Activated T-helper 17 cell treated with anti-CD3 and anti-CD28 coated beads, Interleukin-2, amount 50 U/mL, for 72 hours (primary cell): ENCODE measurements at places on chromosomes 5 and 9. TPM values are rescaled to one million over a fixed set of nuclear protein-coding genes. Genes with fewer than 3 reads are reported as not detected.

DNA sequence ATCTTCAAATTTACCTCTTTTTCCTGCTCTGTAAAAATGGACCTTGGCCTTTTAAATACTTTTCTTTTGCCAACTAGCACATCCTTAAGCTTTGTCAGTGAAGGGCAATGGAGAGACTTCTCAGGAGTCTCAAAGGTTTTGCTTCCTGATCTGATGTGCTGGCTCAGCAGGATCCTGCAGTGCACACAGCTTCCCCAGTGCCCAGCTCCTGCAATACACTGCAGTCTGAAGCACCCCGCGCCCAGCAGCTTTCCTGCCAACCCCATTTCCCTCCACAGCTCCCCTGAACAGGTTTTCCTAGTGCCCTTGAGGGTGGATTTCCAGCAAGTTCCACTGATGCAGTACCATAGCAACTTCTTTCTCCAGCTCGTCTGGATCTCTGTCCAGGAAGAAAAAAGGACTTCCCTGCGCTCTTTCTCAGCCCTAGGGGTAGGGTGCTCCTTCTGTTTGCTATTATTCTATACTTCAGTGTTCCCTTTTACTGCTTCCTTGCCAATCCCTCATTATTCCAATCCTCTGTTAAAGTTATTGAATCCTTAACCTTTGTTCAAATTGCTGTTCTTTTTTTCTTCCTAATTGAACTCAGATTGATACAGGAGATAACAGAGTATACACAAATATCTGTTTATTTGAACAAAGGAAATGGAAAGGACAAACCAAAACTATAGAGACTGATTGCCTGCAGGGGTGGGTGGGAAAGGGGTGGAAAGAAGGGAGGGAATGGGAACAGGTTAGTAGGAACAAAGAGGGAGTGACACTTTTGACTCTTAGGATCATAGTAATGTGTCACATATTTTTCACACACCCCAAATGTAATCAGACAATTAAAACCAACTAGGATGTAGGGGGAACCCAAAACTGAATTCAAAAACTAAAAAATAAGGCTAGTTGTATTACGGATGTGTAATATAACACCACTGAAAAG lies 8.5 kb downstream of the SNAPC3 start:
- ATAC-seq, result no peak

GRCh38 chr9:14277244-14277643 lies 36.7 kb downstream of the NFIB start:
- ATAC-seq, result no peak

DNA sequence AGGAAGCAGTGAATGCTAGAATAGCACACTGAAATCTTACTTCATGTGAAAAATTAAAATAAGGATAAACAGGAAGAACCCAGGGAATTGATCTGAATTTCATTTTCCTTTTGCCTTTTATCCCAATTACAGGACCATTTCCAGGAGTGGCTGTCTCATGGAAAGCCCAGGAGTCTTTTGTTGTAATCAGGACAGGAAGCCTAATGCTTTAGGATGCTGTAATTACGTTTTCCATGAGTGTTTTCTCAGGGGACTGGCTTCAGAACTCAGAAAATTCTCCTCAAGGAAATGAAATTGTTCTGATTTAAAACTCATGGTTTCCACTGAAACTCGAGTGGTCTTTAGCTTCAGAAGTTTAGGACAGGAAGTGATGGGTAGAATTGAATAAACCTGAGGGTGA lies 56.6 kb upstream of the CAMK4 start:
- ATAC-seq, result no peak

GRCh38 chr9:129579294-129579693 lies 41.6 kb downstream of the C9orf50 start:
- no peak for ATAC-seq

- ATAC-seq, result no peak
Observed at GRCh38 chr5:95786821-95787418, 35.6 kb downstream of the GLRX start.

- ATAC-seq, result no peak
Observed at GRCh38 chr5:160477266-160477970, 55.8 kb downstream of the PTTG1 start.

DNA sequence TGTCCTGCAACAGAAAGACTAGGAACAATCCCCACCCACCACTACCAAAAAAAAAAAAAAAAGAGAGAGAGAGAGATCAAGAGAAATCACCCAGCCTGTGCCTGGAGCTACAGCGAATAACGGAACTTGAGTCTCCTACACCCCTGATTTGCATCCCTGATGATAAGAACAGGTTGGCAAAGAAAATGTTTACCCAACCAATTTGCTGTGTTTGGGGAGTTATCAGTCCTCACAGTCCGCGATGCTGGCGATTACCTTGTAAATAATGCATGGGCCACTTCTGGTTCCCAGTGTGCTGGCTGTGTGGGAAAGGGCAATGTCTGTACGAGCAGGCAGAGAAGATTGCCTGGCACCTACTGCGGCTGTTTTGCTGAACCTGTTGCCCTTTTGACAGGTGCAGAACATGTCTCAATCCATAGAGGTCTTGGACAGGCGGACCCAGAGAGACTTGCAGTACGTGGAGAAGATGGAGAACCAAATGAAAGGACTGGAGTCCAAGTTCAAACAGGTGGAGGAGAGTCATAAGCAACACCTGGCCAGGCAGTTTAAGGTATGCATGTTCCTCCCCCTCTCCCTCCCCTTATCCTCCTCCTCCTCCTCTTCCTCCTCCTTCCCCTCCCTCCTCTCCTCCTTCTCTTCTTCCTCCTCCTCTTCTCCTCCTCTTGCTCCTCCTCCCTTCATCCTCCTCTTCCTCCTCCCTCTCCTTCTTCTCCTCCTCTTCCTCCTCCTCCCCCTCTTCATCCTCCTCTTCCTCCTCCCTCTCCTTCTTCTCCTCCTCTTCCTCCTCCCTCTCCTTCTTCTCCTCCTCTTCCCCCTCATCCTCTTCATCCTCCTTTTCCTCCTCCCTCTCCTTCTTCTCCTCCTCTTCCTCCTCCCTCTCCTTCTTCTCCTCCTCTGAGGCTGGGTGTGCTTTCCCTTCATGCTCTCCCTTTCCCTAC lies 8.3 kb downstream of the OLFM1 start:
- no peak for ATAC-seq

DNA sequence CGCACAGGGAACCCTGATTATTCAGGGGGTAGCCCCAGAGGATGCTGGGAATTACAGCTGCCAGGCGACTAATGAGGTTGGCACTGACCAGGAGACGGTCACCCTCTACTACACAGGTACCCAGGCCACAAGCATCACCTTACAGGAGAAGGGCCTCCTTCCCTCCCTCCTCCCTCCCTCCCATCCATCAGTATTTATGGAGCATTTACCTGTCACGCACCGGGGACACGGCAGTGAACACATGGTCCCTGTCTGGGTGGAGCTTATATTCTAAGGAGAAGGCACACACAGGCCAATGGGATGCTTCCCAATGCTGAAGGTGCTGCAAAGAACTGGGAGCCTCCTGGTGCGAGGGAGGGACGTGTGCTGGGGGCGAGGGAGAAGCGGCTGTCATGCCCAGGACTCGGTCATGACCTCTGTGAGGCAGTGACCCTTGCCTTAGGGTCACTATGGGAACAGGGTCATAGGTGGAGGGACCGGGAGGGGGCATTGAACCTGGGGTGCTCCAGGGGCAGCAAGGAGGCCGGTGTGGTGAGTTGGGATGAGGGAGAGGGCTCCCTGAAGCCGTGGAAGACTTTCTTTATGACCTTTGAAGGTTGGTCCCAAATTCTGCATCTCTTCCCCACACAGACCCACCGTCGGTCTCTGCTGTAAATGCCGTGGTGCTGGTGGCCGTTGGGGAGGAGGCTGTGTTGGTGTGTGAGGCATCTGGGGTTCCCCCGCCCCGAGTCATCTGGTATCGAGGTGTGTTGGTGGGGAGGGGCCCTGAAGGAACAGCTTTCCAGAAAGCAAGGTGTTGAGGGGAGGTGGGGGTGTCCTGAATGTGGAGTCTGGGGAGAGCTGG lies 41.5 kb downstream of the HMCN2 start:
- peak; percentile 24 for ATAC-seq

DNA sequence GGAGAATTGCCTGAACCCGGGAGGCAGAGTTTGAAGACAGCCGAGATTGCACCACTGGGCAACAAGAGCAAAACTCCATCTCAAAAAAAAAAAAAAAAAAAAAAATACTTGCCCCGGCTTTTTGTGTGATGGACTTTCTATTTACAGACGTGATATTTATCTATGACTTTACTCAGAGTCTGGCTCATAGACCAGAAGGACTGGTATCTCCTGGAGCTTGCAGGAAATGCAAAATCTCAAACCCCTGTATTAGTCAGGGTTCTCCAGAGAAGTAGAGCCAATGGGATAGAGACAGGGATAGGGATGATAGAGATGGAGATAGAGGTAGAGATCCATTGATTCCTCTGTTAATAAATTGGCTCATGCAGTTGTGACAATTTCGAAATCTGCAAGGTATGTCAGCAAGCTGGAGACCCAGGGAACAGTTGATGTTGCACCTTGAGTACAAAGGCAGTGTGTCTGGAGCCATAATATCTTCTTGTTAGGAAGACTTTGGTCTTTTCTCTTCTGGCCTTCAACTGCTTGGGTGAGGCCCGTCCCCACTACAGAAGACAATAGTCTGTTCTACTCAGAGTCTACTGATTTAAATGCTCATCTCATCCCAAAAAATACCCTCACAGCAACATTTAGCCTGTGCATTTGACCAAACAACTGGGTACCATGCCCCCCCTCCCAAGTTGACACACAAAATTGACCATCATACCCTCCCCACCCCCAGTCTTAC lies 195.4 kb upstream of the MSX2 start:
- ATAC-seq, result no peak

- ATAC-seq, result no peak
Observed at GRCh38 chr9:119289740-119290433, 79.3 kb downstream of the BRINP1 start.

DNA sequence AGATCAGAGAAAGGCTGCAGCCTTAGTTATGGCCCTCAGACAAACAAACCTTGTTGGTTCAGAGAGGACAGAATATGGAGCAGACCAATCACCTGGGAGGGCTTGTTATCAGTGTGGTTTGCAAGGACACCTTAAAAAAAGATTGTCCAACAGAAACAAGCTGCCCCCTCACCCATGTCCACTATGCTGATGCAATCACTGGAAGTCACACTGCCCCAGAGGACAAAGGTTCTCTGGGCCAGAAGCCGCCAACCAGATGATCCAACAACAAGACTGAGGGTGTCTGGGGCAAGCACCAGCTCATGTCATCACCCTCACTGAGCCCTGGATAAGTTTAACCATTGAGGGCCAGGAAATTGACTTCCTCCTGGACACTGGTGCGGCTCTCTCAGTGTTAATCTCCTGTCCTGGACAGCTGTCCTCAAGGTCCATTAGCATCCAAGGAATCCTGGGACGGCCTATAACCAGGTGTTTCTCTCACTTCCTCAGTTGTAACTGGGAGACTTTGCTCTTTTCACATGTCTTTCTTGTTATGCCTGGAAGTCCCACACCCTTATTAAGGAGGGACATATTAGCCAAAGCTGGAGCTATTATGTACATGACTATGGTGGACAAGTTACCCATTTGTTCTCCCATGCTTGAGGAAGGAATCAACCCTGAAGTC lies 36.9 kb upstream of the TBCA start:
- ATAC-seq, result no peak

- no peak for ATAC-seq
Observed at GRCh38 chr9:77798140-77798539, 150.0 kb upstream of the GNA14 start.

DNA sequence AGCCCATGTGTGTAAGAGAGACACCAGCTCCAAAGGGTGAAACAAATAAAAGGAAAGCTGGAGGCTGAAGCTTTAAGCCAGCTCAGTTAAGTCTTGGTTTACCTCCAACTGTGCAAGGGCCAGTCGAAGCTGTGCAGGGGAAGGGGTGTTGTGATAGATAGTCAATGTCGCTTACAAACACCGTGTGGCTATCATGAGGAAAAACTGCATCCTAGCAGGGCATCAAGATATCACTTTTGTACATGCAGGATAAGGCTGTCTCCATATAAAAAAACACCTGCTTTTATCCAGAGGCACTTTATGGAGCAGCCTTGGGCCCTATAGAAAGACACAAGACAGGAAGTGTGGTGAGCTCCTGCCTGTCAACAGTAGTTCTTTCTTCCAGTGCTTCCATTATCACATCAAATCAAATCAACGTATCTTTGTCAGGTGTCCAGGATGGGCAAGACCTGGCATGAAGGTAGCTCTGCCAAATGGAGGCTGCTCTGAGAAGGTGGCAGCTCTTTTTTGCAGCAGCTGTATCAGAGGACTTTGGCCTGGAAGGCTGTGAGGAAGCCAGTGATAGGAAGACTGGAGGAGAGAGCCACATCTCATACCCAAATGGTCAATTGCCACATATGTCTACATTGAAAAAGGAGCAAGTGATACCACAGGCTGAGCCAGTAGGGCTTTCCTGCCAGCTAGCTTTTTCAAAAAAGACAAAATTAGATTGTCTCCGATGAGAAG lies 29.3 kb upstream of the SELENOP start:
- no peak for ATAC-seq

DNA sequence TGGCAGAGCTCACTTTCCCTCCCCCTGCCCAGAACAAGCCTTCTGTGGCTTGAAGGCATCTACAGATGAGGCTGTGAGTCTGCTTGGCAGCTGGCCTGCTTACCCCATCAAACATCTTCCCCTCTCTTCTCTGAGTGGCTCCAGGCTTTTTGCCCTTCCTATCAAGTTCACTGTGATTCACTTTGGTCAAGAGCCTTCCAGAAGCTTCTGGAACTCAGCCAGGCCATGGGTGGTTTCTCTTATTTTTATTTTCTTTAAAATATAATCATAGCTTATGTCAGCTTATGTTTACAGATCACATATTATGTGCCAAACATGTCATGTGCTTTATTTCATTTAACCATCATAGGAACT lies 267.0 kb downstream of the SEC61B start:
- ATAC-seq, result no peak

DNA sequence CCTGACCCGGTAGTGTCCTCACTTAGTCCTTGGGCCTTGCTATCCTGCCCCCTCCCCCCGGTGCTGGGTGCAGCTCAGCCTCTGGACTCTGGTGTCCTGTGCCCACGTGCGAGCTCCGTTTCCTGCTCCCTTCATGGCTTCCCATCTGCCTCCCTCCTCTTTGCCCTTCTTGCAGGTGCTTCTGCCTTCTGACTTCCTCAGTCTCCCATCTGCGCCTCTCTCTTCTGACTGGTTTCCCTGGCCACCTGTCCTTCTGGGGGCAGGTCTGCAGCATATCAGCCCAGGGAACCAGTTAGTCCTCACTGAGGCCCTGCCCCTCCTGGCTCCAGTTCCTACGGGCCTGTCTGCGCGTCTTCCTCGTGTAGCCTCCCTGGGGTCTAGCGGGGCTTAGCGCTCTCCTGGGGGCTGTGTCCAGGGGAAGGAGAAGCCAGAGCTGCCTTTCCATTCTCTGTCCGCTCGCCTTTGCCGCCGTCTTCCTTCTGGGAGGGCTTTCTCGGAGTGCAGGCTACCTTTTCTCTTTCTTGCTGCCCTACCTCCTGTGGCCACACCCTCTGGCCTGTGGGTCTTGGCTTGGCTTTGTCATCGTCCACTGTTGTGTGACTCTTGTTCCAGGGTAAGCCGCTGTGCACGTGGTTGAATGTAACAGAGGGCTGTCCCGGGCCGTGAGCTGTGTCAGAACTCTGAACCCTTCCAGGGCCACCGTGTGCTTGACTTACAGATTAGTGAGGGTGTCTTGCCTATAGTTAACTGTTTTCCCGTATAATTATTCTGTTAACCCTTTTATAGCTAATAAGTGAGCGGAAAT lies 51.8 kb downstream of the EHMT1 start:
- no peak for ATAC-seq

GRCh38 chr9:124657516-124657915 lies 113.6 kb downstream of the NR6A1 start:
- ATAC-seq, result no peak

PHF19 gene
- total RNA-seq, result 236 TPM

DBN1 gene
- total RNA-seq, result 3.1 TPM

CEL gene
- total RNA-seq, result 4.2 TPM

SMC5 gene
- 42.2 TPM for total RNA-seq

ADRA1B gene
- total RNA-seq, result not detected

IL4 gene
- not detected for total RNA-seq

ITGA2 gene
- total RNA-seq, result 2.3 TPM

C9orf153 gene
- total RNA-seq, result 1.0 TPM
